ENCODE measurements at places on chromosomes 7 and 10.
A peak's percentile ranks its signal among the peaks of the same experiment; 100 is the strongest.

- no peak for DNase-seq
These were observed 103.7 kb downstream of the TRIM24 start for GRCh38 chr7:138563808-138564207.

- no peak for DNase-seq
These were observed 24.6 kb downstream of the AGK start for GRCh38 chr7:141575654-141576448.

DNA sequence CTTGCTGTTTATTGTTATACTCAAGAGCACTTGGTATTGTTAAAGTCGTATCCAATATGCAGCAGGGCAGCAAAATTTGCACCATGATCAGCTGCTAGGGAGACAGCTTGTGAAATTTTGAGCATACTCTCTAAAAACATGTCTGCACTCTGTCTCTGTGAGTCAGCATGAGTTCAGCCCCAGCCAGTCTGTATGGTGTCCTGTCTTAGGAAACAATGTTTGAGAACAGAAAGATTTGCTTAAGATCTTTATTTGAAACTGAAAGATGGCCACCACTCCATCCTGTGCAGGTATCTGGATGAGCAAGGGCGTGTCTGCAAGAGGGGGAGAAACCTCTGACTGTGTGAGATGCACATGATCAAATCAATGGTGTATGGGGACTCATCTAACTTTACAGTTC lies 97.1 kb downstream of the GNAI1 start:
- no peak for DNase-seq

- DNase-seq: no peak
These were observed 18.9 kb downstream of the INSIG1 start for GRCh38 chr7:155316427-155317113.

DNA sequence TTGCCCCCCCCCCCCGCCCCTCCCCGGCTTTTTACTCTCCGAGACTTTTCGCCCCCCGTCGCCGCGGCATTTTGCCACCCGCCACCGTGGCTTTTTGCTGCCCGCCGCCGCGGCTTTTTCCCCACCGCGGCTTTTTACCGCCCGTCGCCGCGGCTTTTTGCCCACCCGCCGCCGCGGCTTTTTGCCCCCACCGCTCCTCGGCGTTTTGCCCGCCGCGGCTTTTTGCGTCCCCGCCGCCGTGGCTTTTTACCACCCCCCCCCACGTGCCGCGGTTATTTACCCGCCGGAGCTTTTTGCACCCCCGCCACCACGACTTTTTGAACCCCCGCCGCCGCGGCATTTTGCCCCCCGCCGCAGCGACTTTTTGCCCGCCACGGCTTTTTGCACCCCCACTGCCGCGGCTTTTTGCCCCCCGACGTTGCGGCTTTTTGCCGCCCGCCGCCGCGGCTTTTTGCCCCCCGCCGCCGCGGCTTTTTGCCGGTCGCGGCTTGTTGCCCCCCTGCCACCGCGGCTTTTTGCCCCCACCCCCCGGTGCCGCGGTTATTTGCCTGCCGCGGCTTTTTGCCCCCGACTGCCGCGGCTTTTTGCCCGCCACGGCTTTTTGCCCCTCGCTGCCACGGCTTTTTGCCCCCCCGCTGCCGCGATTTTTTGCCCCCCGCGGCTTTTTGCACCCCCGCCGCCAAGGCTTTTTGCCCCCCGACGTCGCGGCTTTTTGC lies 461.1 kb downstream of the ZNF33B start:
- DNase-seq: no peak

DNA sequence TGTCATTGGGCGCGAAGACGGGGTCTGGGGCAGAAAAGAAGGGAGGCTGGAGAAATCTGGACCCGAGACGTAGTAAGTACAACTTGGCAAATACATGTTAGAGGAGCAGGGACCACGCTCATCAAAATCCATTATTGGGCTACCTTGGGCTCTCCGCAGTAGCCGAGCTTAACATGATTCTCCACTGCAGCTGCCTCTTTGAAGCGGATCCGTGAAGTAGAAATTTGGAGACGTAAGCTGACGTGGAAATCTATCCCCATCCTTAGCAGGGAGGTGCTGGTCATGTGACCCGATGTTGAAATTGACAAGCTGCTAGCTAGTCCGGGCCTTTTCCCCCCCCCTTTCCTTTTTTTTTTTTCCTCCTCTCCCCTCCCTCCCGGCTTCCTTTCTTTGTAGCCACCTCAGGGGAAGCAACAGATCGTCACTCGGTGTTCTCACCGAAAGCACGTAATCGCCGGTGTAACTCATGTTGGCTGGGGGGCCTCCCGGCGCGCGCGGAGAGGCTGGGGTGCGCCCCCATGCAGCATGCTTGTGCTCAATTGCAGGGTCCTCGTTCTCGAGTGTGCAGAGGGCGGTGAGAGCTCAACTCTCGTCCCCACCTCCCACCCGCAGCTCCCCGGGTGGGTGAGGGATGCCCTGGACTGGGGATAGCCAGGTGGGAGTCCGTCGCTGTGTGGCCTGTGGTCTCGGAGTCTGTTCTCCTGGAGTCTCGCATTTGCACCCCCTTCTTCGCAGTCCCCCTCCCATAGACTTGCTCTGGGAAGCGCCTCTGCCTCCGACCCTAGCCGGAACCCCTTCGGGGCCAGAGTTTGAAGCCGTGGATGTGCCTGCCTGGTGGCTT lies at the start of gene HOXA11:
Gene HOXA11, minus strand, starts transcription at position 220 of the 841 bp plus-strand sequence. Its CDS starts 88 bp downstream, at position 132.
- no peak for DNase-seq

- DNase-seq: no peak
These were observed 282.5 kb upstream of the KLF6 start for GRCh38 chr10:4067531-4067930.

DNA sequence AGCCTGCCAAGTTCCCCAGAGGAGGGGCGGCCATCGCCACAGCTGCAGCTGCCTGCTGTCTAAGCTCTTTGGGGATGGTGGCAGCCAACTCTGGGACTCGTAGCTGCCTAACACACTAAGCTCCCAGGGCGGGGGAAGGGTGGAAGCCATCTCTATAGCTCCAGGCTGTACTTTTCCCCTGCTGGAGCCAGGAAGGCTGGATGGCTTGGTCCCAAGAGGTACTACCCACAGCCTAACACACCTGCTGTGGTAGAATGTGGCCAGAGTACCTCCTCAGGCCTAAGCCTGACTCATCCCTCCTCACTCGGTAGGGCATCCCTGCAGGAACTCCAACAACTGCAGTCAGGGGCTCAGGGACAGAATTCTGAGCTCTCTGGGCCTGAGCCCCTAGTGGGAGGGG lies 151.7 kb upstream of the TAC1 start:
- DNase-seq: no peak

GRCh38 chr7:20993693-20994092 lies 207.0 kb upstream of the SP8 start:
- no peak for DNase-seq

DNA sequence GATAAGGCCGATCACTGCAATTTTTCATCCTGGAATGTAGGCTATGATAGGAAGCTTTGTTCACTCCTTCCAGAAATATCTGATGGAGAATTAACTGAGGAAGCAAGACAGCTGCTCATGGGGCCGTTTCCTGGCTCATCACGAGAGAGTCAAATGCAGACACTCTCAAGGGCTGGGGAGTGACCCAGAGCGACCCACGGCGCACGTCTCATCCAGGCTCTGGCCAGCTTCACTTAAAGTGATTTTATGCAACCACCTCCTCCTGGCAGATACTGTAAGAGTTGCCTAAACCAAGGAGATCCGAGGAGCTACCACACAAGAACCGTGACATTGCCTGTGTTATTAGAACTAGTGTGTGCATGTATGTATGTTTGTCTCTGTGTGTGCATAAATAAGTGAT lies 530.8 kb downstream of the TCERG1L start:
- DNase-seq: no peak

DNA sequence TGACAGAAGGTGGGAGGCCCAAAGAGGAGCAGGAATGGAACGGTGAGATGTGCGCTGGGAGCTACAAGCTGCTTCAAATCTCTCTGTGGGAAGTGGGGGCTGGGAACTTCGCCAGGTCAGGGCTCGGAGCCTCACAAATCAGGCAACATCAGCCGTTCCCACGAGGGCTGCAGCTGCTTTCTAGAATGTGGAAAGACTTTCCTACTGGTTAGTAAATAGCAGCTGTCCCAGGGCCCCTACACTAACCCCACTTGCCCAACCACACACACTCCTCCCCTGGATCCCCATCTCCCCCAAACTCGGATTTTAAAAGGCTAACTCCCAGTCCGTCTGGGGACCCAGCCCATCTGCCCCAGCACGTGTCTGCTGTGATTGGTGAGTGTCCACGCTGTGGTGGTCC lies 40.6 kb upstream of the PITRM1 start:
- no peak for DNase-seq

GRCh38 chr7:77351539-77352004 lies 64.6 kb downstream of the GSAP start:
- DNase-seq: peak; percentile 13

GRCh38 chr10:62394556-62395018 lies 20.4 kb downstream of the ZNF365 start:
- DNase-seq: no peak

GRCh38 chr7:93910076-93910994 lies 4.0 kb downstream of the GNGT1 start:
- no peak for DNase-seq

DNA sequence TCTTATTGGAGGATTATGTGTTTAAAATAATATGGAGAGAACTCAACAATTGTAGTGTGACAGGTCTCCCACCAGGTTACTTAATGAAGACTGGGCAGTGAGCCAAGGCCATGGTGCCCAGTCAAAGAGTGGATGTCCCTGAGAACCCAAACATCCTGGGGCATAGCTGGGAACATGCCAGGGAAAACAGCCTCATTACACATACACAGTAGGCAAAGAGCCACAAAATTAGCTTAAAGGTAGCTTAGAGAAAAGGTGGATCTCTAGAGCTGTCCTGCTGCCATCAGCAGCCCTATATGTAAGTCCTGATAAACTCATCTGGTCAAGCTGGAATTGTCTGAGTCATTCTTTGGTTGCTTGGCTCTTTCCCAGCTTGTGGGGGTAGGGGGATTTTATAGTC lies 287.8 kb downstream of the PHF14 start:
- no peak for DNase-seq

GRCh38 chr7:129635300-129636029 lies 23.9 kb downstream of the NRF1 start:
- peak; percentile 52 for DNase-seq

GRCh38 chr10:75137533-75138438 lies 26.3 kb downstream of the SAMD8 start:
- DNase-seq: no peak

- DNase-seq: no peak
These were observed 155.4 kb upstream of the VWC2 start for GRCh38 chr7:49618028-49618427.

- no peak for DNase-seq
These were observed 292.5 kb downstream of the HDAC9 start for GRCh38 chr7:18788026-18788425.

GRCh38 chr7:8751557-8752231 lies 318.3 kb downstream of the NXPH1 start:
- no peak for DNase-seq

DNA sequence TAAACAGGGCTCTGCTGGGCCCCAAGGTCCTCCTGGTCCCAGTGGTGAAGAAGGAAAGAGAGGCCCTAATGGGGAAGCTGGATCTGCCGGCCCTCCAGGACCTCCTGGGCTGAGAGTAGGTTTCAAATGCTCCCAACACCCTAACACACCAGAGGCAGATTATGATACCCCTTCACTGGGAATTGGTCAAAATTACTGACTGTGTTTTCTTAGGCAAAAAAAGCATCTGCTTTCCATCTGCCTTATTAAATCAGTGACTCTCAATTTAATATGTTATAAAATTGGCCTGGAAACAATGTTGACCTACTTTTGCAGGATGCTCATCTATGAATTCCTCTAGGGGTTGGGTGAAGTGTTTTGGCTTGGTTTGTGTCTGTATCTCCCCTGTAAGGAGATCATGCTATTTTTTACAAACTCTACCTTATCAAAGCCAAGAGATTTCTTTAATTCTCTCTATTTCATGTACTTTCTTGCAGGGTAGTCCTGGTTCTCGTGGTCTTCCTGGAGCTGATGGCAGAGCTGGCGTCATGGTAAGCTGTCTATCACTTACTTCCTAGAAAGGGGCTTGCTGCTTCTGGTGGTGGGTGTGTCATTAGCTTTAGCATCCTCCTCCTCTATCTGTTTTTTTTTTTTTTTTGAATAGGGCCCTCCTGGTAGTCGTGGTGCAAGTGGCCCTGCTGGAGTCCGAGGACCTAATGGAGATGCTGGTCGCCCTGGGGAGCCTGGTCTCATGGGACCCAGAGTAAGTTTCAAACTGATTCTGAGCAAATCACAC lies 15.9 kb downstream of the COL1A2 start:
- no peak for DNase-seq

DNA sequence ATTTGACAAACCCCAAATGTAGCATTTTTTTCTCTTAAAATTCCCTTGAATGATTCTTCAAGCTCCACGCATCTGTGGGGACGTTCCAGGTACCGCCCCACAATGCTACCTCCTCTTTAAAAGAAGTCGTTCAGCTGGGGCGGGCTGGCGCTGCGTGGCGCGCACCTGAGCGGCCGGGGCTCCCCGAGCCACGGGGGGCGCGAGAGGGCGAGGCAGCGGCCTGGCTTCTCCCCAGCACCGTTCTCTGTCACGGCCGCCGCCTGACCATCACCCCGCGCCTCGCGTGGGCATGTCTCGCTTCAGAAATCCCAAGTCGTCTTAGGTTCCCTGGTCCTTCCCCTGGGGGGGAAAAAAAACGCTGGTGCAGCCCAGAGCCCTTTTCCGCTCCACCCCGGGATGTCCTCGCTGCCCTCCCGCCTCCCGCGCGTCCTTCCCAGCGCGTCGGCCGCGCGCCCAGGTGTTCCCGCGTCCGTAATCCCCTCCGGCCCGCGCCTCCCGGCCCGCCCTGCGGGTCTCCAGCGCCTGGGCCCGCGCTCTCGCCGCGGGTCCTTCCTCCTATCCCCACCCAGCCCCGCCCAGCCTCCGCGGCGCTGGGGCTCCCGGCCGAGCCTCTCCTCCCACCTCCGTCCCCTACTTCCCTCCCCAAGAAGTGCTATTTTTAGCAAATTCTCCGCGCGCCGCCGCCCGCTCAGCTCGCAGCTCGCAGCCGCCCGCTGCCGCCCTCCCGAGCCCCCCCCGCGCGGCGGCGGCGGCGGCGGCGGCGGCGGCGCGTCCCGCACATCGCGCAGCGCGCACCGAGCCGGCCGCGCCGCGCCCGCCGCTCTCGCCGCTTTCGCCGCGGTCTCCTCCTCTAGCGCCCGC lies 58.7 kb upstream of the PRPS1L1 start:
- no peak for DNase-seq

- no peak for DNase-seq
These were observed 170.6 kb downstream of the SEMA3D start for GRCh38 chr7:85016286-85016685.

DNA sequence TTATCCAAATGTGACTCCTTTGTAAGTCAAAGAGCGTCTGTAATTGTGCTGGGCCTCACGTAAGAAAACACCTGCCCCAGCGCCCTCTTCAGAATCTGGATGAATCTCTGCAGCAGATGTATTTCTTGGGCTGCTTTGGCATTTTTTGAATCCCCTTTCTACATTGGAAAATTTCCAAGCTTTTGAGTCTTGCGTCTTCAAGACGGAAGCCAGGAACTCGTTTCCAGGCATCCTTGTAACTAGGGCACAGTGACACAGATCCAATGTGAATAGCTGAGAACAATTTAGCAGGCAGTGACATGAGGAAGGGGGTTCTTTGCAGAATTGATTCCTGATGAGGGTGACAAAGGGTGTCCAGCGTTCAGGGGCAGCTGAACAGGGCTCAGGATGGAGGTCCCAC lies 862.3 kb downstream of the TYW1 start:
- no peak for DNase-seq

All from stimulated activated CD4-positive, alpha-beta T cell treated with anti-CD3 and anti-CD28 coated beads, Interleukin-12 subunit alpha, Interleukin-12 subunit beta, amount 100 ng/mL, for 4 hours (primary cell).